ENCODE measurements at places on chromosomes 5 and 9. TPM values are rescaled to one million over a fixed set of nuclear protein-coding genes. Genes with fewer than 3 reads are reported as not detected.

TEK gene
- 7.0 TPM for polyA plus RNA-seq

SPATA31A3 gene
- not detected for polyA plus RNA-seq

NEUROG1 gene
- polyA plus RNA-seq = not detected

PPP3R2 gene
- polyA plus RNA-seq = not detected

MCTP1 gene
- 0.56 TPM for polyA plus RNA-seq

LCN15 gene
- 0.08 TPM for polyA plus RNA-seq

ANKRD18B gene
- polyA plus RNA-seq = 0.69 TPM

LRRC26 gene
- 1.0 TPM for polyA plus RNA-seq

PRR16 gene
- 1.6 TPM for polyA plus RNA-seq

CYSRT1 gene
- 6.5 TPM for polyA plus RNA-seq

IL4 gene
- not detected for polyA plus RNA-seq

EFNA5 gene
- polyA plus RNA-seq = 9.4 TPM

PCDHGC5 gene
- 0.41 TPM for polyA plus RNA-seq

MYORG gene
- polyA plus RNA-seq = 1.4 TPM

KLF9 gene
- 0.47 TPM for polyA plus RNA-seq

UGT3A2 gene
- polyA plus RNA-seq = 20.6 TPM

NIM1K gene
- polyA plus RNA-seq = not detected

TXNDC8 gene
- polyA plus RNA-seq = not detected

ZNF883 gene
- 6.1 TPM for polyA plus RNA-seq

ABLIM3 gene
- 0.38 TPM for polyA plus RNA-seq

TLX3 gene
- not detected for polyA plus RNA-seq

MSX2 gene
- 0.24 TPM for polyA plus RNA-seq

GRM6 gene
- 0.02 TPM for polyA plus RNA-seq

BAG1 gene
- 18.3 TPM for polyA plus RNA-seq

ZBED3 gene
- polyA plus RNA-seq = 7.3 TPM

SLC1A3 gene
- 16.8 TPM for polyA plus RNA-seq

MRPS27 gene
- 93.2 TPM for polyA plus RNA-seq

ITK gene
- polyA plus RNA-seq = not detected

STKLD1 gene
- polyA plus RNA-seq = 0.26 TPM

ADAMTSL2 gene
- 1.0 TPM for polyA plus RNA-seq

PCAT7 gene
- polyA plus RNA-seq = 3.8 TPM

TMEM174 gene
- not detected for polyA plus RNA-seq

SPATA31D4 gene
- not detected for polyA plus RNA-seq

LIX1 gene
- polyA plus RNA-seq = 0.39 TPM

CCIN gene
- polyA plus RNA-seq = 0.21 TPM

AMBP gene
- 4.0 TPM for polyA plus RNA-seq

MEIKIN gene
- not detected for polyA plus RNA-seq

WWC1 gene
- 16.4 TPM for polyA plus RNA-seq

TRIM36 gene
- 8.5 TPM for polyA plus RNA-seq

SYNPO gene
- 2.3 TPM for polyA plus RNA-seq

SLC6A7 gene
- polyA plus RNA-seq = 0.02 TPM

CRHBP gene
- polyA plus RNA-seq = 0.42 TPM

CCL27 gene
- polyA plus RNA-seq = 0.28 TPM

OTP gene
- not detected for polyA plus RNA-seq

LRRC14B gene
- not detected for polyA plus RNA-seq

TTC23L gene
- 1.1 TPM for polyA plus RNA-seq

TBC1D13 gene
- polyA plus RNA-seq = 33.0 TPM

DIPK1B gene
- 78.8 TPM for polyA plus RNA-seq

RETREG1 gene
- polyA plus RNA-seq = 0.62 TPM

SLC46A2 gene
- 0.02 TPM for polyA plus RNA-seq
